ENCODE measurements at places on chromosomes 3 and 15.

DNA sequence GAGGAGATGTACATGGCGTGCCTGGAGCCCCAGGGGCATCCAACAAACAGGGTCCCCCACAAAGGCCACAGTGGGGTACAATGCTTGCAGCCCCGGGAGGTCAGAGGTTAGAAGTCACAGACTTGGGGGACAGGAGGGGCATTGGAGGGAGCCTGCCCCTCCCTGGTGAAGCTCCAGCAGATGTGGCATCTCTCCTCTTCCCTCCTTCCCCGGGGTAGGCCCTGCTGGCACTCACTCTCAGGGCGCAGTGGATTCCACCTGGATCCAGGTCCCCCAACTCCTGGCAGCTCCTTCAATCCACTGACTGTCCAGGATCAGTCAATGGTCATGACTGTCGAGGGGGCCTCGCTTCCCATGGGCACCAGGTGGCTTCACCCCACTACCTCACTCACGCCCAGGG is 32.2 kb downstream of the RGMA start:
- no peak for DNase-seq

GRCh38 chr15:101489237-101489598 is 289 bp downstream of the PCSK6 start:
- DNase-seq = peak; percentile 56

DNA sequence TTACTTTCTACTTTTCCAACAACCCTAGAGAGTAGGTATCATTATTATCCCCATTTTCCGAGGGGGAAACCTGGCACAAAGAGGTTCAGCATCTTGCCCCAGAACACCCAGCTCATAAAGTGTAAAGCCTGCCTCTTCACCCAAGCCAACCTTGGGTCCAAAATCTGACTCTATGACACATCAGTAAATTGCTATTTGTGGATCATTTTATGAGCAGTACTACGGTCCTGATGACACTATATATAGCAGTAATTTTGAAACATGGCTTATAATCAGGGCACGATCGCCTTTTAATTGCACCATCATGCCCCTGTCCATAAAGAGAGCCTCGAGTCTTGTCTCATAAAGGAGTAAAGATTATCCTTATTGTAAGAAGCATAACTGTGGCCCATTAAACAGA is 9.7 kb downstream of the MAGI1 start:
- no peak for DNase-seq

DNA sequence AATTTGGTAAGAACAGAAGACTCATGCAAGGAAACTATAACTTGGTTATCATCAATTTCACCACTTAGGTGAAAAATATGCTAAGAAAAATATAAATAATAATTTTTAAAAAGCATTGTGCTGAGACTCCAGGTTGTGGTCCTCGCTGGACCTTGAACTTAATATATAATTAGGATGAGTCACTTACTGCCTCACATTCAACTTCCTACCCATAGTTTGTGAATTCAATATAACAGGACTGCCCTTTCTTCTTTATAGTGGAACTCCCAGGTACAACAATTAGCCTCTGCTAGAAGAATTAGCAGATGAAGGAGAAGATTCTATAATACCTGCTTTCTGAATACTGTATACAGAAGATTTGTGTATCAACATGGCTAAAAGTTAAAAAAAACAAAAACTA is 149.1 kb upstream of the SPRED1 start:
- no peak for DNase-seq

GRCh38 chr3:69665026-69665737 is 74.1 kb upstream of the MITF start:
- DNase-seq = peak; percentile 23

DNA sequence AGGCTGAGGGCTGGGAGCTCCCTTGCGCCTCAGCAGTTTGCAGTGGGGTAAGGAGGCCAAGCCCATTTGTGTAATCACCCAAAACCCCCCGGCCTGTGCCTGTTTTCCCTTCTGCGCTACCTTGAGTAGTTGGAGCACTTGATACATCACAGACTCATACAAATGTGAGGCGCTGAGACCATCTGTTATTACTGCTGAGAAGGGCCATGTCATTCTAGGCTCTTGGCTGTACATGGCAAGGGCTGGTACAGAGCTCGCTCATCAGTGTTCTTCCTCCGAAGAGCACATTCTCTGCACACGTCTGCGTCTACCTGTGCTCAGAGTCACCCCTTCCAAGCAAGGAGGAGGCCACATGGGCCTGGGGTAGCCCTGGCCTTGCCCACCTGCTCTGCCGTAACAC is 9.3 kb downstream of the PLA2G4B start:
- DNase-seq = no peak

Data from hematopoietic multipotent progenitor cell treated with erythropoietin and hydrocortisone succinate and interleukin-3 and kit ligand, for 8 days (in vitro differentiated cells).